ENCODE measurements at places on chromosomes 5 and 9.

GRCh38 chr9:36896296-36896695, 137.8 kb downstream of the PAX5 start:
- DNase-seq, result no peak

DNA sequence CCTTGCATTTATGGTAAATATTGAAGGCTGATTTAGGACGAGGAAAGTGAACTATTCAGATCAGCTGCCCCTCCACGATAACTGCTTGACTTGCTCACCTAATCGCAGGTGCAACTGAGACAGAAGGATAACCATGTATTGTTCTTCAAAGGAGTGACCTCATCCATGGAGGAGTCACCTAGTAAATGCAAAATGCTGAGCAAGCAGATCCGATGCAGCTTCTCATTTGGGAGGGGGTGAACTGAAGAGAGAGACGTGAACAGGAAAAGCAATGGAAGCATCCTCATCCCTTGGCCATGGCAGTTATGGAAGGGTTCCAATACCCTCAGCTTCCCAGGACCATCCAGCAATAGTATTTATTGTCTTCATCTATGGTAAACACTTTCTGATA, 47.5 kb downstream of the RASGRF2 start:
- no peak for DNase-seq

- DNase-seq, result peak; percentile 57
Observed at GRCh38 chr5:107395632-107396350, 274.9 kb downstream of the EFNA5 start.

GRCh38 chr9:121785673-121786542, 134.5 kb downstream of the DAB2IP start:
- DNase-seq, result no peak

DNA sequence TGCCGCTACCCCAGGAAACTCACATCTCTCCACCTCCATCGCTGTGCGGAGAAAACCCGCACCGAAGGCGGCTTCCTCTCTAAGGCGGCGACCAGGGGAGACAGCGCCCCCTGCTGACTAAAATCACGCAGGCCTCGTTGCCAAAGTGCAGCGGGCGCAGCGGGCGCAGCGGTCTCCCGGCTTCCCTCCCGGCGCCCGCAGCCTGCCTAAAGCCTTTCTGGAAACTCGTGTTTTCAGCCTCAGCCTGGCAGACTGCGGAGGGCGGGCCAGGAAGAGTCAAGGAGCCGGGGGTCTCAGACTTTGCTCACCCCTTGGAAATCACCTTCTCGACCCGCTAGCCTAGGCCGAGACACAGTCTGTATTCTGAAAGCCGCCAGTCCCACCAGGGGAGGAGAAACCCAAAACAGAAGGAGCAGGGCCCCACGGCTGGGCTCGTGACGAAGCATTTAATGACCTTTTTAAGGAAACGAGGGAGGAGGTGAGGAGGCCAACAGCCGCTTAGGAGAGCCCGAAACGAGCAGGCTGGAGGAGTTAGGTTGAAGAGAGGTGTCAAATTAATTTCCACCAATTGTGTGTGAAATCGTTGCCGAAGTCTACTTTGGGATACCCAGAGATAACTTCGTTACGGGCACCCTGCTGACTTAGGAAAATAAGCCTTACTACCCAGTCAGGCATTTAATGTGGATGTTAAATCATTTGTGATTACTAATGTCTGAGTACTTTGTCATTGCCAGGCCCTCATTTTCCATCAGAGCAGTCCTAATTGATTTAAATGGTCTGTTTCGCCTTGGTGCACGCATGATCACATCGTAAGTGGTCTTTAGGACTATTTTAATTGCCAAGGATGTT, 7.3 kb upstream of the FOXB2 start:
- DNase-seq, result no peak

- no peak for DNase-seq
Observed at GRCh38 chr9:133807818-133808217, 69.7 kb upstream of the SARDH start.

- DNase-seq, result no peak
Observed at GRCh38 chr9:6911901-6912638, 154.3 kb downstream of the KDM4C start.

- DNase-seq, result no peak
Observed at GRCh38 chr5:74200560-74200959, 440.0 kb downstream of the ENC1 start.

GRCh38 chr5:144503123-144503522, 332.4 kb downstream of the KCTD16 start:
- DNase-seq, result no peak

GRCh38 chr9:7968687-7969086, 169.1 kb upstream of the DMAC1 start:
- no peak for DNase-seq

DNA sequence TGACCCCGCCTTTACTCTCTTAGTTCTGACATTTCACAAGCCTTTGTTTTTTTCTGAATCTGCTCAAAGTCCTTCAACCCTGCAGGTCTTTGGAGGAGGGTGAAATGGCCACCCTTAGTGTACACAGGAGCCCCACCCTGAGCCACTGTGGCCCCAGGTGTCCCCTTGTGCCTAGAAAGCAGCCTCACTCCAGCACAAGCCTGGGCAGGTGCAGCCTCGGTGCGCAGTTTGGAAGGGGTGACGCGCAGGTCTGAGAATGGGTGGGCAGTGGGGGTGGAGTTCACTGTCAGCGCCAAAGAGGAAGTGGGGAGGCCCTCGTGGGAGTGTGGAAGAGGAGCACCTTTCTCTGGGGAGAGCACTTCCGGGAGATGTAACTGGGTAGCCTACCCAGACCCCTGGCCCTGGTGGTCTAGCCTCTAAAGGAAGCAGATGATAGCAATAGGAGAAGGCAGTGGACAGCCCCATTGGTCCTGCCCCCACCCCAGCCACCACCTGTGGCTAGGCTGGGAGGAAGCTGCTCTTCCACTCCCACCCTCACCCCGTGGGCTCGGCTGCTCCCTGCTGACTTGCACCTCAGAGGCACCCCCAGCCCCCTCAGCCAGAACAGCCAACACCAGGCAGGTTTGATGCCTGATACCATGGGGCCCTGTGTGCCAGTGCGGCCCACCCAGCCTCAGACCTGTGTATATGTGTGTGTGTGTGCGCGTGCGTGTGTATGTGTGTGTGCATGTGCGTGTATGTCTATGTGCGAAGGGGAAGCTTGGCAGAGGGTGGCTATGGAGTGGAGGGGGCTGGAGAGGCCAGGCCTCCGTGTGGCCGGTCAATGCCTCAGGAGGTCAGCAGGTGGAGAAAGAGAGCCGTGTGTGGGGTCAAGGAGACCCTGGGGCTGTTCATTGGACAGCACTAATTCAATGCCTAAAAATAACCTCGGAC, 16.8 kb upstream of the DAB2IP start:
- DNase-seq, result no peak

GRCh38 chr5:57113481-57113880, 60.4 kb upstream of the GPBP1 start:
- no peak for DNase-seq

DNA sequence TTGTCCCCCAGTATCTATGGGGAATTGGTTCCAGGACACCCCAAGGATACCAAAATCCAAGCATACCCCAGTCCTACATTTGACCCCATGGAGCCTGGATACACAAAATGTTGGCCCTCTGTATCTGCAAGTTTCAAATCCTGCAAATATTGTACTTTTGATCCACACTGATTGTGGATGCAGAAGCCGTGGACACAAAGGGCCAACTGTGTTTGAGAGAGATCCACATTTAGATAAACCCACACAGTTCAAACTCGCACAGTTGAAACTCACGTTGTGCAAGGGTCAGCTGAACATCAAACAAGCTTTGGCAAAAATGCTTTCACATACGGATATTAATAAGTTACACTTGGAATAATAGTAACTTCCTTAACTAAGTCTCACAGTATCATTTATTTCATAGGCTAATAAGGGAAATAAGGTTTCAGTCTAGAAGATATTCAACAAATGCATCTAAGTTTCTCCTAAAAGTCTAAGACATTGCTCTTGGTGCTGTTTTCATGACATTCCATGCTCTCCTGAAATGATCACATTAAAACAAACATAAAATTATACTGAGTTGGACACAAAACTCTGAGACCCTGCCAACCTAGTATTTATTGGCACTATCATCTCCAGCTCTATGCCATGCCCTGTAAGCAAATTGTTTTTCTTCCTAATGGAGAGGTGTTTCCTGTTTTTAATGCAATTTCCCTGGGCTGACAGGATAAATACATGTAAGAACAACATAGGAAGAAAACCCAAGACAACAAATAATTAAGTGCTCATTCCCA, 32.3 kb downstream of the ACTL7A start:
- DNase-seq, result no peak

- no peak for DNase-seq
Observed at GRCh38 chr5:78058625-78059024, 235.9 kb downstream of the AP3B1 start.

- no peak for DNase-seq
Observed at GRCh38 chr5:140286424-140286823, 16.5 kb downstream of the PFDN1 start.

DNA sequence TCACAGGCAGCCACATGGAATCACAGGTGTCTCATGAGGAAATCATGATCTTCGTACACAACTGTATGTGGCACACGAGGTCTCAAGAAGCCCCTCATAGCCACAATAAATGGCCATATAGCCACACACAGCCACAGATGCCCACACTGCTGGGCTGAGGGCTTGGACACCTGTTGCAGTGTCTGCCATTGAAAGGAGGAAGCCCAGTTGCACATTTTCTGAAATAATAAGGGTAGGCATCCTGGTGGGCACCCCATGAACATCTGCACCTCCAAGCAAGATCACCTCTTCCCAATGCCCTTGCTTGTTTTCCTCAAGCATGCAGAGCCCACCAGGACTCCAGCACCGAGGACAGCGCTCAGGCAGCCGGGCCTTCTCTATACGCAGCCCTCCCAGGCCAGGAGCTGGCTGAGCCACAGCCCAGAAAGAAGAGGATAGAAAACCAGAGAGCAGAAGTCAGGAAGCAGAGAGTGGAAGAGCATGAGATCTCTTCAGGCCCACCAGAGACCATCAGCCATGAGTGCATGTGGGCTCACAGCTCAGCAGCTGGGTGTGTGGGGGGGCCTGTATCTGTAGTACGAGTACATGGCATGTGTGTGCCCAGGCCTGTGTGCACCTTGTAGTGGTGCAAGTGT, 1.0 kb upstream of the ACSL6 start:
- DNase-seq, result no peak

- DNase-seq, result no peak
Observed at GRCh38 chr5:123776761-123777160, 264.8 kb downstream of the CSNK1G3 start.

DNA sequence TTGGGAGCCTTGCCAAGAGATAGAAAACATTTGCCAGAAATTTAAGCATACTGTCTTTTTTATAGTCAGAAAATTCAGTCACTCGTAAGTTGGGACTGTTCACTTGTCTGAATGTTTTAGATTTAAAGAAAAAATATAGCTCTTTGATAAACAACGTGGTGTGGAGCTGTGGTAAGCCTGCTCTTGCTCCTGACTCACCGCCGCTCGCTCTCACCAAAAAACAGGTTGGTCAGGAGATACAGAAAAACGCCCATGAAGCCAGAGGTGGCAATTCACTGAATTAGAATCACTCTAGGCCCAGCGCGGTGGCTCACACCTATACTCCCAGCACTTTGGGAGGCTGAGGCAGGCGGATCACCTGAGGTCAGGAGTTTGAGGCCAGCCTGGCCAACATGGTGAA, 6.2 kb downstream of the LNPEP start:
- DNase-seq, result no peak
